ENCODE measurements at places on chromosomes 5 and 9.

- no peak for DNase-seq
Observed at GRCh38 chr9:90555351-90556057, 87.1 kb downstream of the DIRAS2 start.

DNA sequence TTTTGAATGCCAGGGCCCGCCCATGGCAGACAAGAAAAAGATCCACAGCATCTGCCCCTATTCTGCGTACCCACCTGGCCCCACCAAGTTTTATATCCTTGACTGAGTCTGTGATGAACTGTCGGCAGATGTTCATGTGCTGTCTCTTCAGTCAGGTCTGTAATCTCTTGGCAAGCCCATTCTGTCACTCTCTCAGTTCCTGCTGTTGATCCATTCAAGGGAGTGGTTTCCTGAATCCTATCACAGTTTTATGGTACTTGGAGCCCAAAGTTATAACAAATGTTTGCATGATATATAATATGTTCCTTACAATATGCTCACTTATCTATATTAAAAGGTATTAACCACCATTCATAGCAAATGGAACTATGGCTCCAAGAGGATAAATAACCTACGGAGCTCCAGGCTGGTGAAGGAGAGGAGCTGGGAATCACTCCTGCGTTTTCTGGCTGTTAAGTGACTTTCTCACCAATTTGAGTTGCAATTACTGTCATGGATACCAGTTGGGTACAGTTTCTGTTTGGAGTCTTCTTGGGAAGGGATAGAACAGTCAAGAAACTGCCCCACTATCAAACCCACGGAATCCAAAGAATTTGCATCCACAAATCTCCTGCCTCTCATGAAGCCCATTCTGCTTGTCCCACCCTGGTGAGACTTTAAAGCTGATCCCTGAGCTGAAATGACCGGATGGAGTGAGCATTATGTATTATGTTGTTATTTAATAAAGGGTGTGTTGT lies 103.4 kb upstream of the SPRY4 start:
- no peak for DNase-seq

- no peak for DNase-seq
Observed at GRCh38 chr5:56088967-56089829, 94.4 kb upstream of the IL6ST start.

DNA sequence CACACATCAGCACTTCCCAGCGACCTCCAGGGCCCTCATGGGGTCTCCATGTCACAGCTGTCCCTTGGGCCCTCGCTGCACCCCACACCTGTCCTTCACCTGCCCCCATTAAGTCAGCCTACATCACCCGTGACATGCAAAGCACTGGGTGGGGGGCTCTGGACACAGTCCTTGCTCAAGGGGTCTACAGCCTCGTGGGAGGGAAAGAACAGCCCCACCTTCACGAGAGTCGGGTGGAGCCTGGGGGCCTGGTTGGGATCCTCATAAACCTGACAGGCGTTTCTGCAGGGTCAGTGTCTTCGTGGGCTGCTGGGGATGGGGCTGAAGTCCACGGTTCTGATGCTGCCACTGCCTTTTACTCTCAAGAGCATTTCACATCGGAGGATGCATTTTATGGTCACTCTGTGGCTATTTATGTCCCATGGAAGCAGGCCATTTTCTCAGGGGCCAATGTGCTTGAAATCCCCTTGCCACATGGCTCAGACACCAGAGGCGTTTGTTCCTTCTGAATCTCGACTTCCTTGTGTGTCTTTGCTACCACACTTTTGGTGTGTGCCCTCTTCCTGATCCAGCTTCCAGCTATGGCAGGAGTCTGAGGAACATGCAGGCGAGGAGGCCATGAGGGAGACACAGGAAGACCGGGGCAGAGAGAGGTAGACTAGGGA lies at the start of gene OR2V1:
OR2V1 (minus strand) TSS at position 338 of the 665 bp plus-strand sequence. CDS start 5,865 bp downstream, outside the sequence.
- DNase-seq: no peak

DNA sequence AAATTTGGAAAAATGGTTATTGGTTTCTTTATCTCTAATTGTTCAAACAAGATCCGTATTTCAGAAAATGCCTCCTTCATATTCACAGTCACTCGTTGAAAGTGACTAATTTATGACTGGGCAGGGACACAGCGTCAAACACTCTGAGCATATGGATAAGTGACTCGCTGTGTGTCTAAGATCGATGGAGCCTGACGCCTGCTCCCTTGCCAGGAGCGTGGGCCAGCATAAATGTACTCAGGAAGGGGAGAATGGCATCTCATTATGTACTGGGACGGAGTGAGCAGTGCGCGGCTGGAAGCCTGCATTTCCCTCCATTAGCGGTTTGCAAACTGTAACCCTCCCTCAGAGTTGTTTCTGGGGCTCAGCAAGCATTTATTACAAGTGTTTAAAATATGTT lies 79.8 kb upstream of the CAST start:
- peak; percentile 91 for DNase-seq

- DNase-seq: no peak
Observed at GRCh38 chr9:115445655-115446054, 327.7 kb upstream of the TNC start.

- DNase-seq: no peak
Observed at GRCh38 chr5:38724301-38725030, 121.3 kb upstream of the OSMR start.

GRCh38 chr5:10653043-10653442 lies 89.2 kb downstream of the ANKRD33B start:
- no peak for DNase-seq

- no peak for DNase-seq
Observed at GRCh38 chr5:167999182-167999581, 292.3 kb upstream of the WWC1 start.

DNA sequence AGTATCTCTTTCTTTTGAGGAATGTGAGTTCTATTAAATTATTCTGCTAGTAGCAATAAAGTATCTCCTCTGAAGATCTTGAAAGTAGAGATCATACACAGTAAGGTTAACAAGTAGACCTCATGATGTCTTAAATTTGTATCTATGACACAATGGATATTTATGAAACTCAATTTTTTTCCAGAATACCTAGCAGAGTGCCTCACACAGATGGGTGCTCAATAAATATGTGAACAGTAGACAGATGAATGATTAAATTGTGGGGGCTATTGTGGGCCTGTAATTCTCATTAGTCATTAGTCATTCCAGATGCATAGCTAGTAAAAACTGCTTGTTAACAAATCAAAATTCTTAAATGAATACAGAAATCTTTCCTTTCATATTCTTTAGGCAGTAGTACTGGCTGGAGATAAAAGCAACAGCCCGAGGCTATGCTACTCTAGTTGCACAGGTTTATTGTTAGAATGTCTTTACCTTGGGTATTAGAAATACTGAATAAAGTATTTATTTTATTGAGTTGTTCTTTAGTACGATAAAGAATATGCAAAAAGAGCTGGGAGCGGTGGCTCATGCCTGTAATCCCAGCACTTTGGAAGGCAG lies 22.0 kb downstream of the CHD1 start:
- DNase-seq: no peak

DNA sequence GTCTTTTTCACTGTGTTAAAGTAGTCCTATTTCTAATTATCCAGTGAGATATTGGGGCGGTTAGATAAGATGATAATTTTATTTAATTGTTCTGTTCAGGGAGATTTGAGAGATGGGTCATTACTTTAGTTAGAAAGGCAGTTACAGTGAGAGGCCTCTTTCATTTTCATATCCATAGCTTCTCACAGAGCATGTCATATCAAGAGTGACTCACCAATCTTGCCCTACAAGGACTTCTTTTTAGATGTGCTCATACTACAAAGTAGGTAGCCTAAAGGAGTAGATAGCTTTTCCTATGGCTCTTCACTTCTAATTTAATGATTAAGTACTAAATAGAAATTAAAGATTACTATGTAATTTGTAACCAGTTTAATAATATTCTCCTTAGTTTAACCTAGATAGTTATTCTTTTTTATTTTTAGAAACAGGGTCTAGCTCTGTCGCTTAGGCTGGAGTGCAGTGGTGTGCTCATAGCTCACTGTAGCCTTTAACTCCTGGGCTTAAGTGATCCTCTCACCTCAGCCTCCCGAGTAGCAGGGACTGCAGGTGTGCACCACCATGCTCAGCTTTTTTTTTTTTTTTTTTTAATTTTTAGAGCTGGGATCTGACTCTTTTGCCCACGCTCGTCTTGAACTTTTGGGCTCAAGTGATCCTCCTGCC lies 71.0 kb downstream of the FER start:
- no peak for DNase-seq

GRCh38 chr5:113085880-113086409 lies 109.3 kb downstream of the DCP2 start:
- peak; percentile 74 for DNase-seq

DNA sequence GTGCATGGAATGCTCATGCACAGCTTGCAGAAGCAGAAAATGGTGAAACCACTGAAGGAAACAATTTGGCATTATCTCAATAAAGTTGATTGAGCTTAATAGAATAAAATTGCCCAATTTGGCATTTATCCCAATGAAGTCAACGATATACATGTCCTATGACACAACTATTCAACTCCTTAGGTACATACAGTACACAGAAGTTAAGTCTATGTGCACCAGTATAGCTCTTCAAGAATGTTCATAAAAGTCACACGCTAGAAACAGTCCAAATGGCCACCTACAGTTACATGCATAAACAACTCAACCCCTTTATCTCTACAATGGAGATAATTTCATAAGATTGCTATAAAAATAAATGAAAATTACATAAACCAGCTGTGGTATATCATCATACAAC lies 184.5 kb downstream of the DENND1A start:
- no peak for DNase-seq

DNA sequence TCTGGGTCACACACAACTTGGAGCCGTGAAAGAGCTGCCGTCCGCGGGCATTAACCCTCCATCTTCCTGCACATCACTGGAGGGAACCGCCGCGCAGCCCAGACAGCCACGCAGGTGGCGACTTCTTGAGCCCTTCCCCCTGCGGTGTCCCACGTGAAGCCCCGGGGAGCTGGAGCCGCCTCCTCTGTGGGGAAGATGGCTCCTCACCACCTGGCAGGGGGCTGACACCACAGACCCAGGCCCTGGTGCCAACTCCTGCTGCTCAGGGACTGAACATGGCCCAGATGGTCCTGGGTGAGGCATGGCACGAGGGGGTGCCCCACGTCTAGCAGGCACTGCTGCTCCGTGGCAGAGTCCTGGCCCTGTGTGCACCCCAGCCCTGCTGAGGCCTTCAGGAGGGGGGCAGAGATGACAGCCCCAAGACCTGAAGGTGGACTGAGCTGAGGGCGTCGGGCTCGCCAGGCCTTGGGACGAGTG lies 38.9 kb downstream of the NDUFS6 start:
- no peak for DNase-seq

DNA sequence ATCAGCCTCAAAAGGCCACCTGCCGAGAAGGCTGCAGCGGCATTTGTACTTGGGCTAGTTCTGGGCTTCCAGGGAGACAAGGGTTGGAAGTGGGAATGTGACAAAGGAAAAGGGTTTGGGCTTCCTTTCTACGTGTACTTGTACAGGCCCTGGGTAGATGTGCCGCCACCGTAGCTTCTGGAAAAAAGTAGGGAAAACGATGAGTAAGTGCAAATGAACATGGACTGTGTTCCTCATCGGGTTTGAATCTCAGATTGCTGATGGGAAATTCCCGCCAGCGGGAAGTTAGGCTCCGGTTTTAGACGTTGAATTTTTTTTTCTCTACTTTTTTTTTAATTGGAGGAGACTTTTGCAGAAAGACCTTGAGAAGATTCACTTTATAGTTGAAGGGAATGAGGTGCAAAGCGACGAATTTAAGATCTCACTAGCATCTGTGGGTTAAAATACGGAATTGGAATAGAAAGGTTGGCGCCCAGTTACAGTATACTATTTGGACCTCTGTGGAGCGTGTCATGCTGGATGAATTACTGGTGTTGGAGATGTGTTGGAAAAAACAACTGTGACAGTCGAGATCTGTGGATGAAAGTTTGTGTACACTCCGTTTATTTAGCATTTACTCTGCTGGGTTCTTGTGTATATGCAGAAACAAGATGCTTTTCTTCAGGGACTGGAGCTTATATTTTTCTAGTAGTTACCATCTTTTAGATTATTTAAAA lies 1.2 kb downstream of the G3BP1 start:
- DNase-seq: no peak

DNA sequence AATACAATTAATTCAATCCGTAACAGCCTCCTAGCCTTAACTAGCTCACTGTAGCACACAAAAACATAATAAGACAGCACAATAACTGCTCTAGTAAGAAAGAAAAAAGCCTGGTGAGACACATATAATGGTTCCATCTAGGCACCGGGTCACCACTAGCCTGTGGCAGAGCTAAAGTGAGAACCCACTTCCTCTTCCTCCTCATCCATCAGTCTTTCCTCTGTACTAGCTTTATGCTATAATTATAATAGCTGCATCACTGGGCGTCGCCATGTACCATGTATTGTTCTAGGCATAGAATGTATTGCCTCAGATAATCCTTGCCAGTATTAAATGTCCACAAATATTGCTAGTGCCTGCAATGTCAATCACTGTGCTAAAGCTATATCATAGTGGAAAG lies 23.1 kb downstream of the ADRB2 start:
- no peak for DNase-seq

DNA sequence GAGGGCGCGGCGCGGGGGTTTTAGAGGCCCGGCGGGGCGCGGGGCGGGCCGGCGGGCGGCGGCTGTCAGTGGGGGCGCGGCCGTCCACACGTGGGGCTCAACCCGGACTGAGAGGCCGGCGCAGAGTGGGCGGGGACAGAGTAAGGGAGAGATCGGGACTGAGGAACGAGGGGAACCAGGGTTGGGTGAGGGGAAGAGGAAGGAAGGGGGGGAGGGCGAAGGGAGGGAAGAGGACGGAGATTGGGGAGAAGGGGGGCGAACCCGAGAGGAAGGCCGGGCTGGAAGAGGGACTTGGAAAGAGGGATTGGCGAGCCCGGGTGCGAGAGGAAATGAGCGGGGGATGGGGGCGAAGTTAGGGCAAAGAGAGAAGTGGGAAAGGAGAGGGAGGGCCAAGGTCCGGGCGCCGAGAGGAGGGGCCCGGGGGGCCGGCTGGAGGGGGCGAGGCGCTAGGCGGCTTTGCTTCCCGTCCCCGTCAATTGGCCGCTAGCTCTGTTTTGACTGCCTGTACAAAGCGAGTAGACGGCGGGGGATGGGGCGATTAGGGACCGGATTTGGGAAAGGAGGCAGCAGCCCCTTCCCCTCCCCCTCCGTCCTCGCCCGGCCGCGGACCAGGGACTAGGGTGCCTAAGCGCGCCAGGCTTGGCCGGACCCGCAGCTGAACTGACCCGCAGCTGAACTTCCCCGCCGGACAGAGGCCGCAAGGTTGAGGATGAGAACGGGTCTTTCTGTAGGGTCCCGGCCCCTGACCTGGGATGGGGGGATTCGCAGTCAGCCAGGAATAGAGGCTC lies 399 bp upstream of the FBN2 start:
- DNase-seq: no peak

- DNase-seq: no peak
Observed at GRCh38 chr5:10266839-10267238, 16.8 kb downstream of the CCT5 start.

GRCh38 chr9:123395689-123396511 lies 39.9 kb downstream of the CRB2 start:
- DNase-seq: no peak

All from NCI-H187 treated with DMSO at 0.1 percent for 48 hours (cell line).